Peyer's patch (tissue), 4 donors: ENCODE measurements at places on chromosomes 5 and 9. TPM values are rescaled to one million over a fixed set of nuclear protein-coding genes. Genes with fewer than 3 reads are reported as not detected.

DNA sequence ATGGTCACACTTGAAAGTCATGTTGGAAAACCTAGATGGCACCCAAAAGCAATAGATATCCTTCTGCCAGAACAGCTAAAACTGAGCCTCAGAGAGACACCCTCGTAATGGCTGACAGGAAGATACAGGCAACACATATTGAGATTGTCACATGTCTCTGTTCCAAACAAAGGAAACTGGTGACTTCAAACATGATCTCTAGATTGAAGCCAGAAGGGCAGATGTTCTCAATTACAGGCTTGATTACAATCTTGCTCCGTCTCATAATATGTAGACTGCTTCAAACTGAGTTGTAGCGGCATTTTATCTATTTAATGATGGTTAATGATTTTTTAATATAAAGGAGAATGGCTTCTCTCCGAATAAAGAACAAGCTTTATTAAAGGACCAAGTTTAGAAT is 774.3 kb downstream of the KCTD16 start:
- DNase-seq: no peak

Gene FLT4
- total RNA-seq: 5.7 TPM

Gene INSL6
- total RNA-seq: not detected

- DNase-seq: no peak
Measured at GRCh38 chr9:95852059-95853032, 23.1 kb upstream of the ERCC6L2 start.

DNA sequence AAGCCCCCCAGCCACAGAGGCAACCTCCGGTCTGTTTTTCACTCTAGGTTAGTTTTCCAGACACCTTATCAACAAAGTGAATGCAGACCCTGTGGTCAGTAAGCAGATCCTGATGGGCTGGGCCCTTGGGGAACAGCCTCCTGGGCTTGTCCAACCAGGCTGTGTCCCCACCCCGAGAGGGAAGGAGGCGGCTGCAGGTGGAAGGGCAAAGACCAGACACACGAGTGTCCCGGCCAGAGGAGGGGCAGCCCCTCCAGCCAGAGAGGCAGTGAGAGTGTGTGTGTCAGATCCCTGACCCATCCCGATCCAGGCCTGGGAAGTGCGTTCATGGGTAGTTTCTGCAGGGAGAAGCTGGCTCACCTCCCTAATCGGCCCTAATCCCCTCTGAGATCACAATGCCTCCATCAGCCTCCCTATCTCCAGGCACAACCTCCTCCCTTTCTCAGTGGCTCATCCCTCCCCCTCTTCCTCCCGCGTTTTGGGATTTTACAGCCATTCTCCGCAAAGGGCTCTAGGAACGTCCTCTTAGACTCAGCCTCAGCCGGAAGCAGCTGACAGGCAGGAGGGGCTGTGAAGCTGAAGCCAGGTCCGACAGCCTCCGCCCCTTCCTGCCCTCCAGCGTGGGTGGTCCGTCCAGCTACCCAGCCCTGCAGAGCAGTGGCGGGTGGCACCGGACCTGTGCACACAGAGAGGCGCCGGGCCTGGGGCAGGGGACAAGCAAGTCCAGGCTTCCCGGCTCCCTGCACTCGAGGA is 9.7 kb downstream of the SLC12A7 start:
- no peak for DNase-seq

DNA sequence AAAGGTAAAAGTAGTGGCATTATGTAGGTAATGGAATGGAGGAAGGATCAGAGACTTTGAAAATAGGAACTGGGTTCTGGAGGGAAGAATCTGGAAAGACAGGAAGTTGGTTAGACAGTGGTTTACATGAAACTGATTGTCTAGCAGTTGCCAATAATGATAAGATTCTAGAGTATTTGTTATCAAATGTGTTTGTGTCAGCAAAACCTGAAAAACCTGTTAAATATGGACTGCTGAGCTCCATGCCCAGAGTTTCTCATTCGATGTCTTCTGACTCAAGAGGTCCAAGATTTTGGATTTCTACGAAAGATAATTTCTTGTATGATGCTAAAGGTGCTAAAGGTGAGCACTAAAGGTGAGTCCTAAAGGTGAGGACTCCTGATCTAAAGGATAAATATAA is 515.0 kb upstream of the TUSC1 start:
- DNase-seq: no peak

- DNase-seq: no peak
Measured at GRCh38 chr5:78730300-78731094, 81.9 kb upstream of the LHFPL2 start.

Gene PCDHGA9
- 1.9 TPM for total RNA-seq

Gene CEP78
- 5.4 TPM for total RNA-seq

GRCh38 chr5:153960269-153961215 is 78.2 kb downstream of the FAM114A2 start:
- DNase-seq: no peak

Gene C5orf58
- total RNA-seq: not detected

- no peak for DNase-seq
Measured at GRCh38 chr9:34500623-34501267, 22.0 kb downstream of the ENHO start.

- no peak for DNase-seq
Measured at GRCh38 chr5:101676646-101677045, 619.4 kb downstream of the SLCO4C1 start.

GRCh38 chr9:6959270-6960000 is 201.7 kb downstream of the KDM4C start:
- no peak for DNase-seq

DNA sequence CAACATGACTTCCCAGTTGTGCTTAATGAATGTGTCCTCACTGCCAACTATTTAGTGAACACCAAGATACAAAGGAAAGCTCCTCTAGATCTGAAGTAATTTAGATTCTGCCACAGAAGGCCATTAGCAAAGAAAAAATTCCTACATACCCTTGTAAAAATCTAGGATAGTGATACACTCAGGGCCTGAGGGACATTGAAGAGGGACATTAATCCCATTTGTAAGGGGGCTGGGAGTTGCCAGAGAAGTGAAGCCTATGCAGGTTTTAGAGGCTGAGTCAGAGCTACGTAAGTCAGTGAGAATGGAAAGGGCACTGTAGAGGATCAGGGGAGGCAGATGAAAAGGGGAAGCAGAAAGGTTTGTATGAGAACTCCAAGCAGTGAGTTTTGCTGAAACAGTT is 286.9 kb upstream of the TARS1 start:
- no peak for DNase-seq

DNA sequence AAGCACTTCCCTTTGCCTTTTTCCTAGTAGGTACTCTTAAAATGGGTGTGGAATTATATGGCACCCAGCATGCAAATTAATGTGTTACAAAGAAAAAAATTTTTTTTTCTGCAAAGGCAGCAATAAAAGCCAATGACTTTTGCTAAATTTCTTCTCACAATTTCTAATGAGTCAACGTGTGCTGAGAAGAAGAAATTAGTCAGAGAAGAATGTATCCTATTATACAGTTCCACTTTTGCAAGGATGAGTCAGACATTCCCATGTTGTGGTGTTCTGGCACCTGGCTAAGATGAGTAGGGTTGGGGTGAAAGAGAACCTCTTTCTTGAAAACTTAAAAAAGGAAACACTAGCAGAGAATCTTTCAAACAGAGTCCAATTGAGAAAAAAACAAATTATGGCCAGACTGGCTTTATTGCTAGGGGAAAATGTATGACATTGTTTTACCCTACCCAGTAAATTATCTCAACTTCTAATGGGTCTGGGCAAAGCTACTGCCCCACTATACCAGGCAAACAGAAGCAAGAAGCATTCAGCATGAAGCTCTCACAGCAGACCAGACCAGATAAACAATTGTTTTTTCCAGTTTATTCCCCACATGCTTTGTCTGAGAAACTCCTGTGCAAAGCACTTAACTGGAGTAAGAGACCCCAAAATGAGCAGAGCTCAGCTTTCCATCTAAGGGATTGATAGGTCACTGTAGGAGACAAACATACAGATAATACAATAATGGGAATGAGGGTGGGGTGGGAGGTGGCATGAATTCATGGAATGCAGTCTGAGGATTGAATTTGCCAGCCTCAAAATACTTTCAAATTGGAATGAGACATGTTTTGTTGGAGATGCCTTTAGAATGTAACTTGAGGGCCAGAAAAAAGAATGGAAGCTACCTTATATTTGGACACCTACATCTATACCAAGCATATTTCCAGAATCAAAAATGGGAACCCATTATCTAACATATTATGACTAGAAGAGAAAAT is 220.8 kb upstream of the RFX3 start:
- no peak for DNase-seq

Gene GLDC
- not detected for total RNA-seq

Gene PTGER4
- 47.9 TPM for total RNA-seq

Gene ASS1
- 599 TPM for total RNA-seq

DNA sequence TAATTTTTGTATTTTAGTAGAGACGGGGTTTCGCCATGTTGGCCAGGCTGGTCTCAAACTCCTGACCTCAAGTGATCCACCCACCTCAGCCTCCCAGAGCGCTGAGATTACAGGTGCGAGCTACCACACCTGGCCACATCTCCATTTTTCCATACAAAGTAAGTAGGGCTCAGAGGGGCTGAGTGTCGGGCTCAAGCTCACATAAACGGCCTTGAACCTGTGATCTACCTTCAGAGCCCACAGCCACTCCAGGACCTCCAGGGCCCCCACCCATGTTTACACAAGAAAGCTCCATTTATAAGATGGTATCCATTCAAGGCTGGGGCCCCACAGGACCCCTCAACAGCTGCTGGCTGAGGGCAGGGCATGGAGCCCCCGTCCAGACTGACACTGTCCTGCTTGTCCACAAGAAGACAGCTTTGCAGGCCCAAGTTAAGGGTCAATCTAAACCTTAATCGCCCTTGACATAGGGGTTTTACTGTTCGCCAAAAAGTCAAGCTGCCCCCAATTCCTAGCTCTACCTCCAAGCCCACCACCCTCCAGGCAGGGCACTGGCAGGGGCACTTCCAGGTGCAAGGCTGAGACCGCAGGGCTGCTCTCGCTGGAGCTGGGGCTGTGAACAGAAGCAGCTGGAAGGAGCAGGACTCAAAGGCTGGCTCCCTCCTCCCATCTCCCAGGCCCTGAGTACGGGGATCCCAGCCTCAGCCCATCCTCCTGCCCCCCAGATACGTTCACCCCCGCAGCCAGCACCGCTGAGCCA is 18.9 kb downstream of the FAM78A start:
- no peak for DNase-seq

Gene SLC6A7
- total RNA-seq: 15.7 TPM

- DNase-seq: no peak
Measured at GRCh38 chr9:136306211-136307208, 2.6 kb upstream of the CCDC187 start.

GRCh38 chr5:175595905-175596304 is 62.0 kb upstream of the HRH2 start:
- no peak for DNase-seq

DNA sequence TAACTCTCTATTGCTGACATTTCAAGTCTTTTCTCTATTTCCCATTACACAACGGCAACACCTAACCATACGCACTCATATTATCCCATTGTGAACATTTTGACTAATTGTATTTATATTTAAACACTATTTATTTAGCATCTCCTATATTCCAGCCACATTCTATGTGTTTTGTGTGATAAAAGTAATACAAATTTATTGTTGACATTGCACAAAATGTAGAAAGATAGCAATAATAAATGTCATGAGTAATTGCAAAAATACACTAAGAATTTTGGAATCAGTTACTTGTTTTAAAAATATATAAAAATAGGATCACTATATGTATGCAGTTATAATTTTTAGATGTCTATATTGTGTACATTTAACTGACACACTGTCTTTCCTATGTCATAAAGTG is 413.0 kb upstream of the PTPRD start:
- no peak for DNase-seq

DNA sequence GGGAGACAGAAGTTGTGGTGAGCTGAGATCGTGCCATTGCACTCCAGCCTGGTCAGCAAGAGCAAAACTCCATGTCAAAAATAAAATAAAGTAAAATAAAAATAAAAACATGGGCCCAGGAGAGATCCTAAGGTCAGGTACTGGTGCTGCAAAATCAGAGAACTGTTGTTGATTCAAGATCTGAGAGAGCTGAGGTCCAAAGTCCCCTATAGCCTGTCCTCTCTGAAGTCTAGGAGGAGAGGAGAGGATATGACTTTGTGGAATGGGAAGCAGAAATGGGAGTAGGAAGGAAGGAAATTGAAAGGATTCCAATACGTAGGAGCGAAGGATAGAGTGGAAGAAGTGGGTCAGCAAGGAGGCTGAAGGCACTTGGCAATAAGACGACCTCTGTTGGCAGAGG is 4.6 kb upstream of the OR1L4 start:
- DNase-seq: no peak

GRCh38 chr9:78828521-78828920 is 531.6 kb downstream of the PSAT1 start:
- DNase-seq: no peak

Gene CDKN2B-AS1
- total RNA-seq: 23.9 TPM

- no peak for DNase-seq
Measured at GRCh38 chr5:36683821-36684434, 77.5 kb downstream of the SLC1A3 start.
